ENCODE measurements at places on chromosomes 2 and 18.
A peak's percentile ranks its signal among the peaks of the same experiment; 100 is the strongest.

- DNase-seq: no peak
These were observed 84.9 kb downstream of the SLC8A1 start for GRCh38 chr2:40367032-40367431.

GRCh38 chr2:30927465-30928075, 120.3 kb upstream of the CAPN13 start:
- no peak for DNase-seq

GRCh38 chr18:44107187-44107586, 573.5 kb upstream of the SETBP1 start:
- no peak for DNase-seq

DNA sequence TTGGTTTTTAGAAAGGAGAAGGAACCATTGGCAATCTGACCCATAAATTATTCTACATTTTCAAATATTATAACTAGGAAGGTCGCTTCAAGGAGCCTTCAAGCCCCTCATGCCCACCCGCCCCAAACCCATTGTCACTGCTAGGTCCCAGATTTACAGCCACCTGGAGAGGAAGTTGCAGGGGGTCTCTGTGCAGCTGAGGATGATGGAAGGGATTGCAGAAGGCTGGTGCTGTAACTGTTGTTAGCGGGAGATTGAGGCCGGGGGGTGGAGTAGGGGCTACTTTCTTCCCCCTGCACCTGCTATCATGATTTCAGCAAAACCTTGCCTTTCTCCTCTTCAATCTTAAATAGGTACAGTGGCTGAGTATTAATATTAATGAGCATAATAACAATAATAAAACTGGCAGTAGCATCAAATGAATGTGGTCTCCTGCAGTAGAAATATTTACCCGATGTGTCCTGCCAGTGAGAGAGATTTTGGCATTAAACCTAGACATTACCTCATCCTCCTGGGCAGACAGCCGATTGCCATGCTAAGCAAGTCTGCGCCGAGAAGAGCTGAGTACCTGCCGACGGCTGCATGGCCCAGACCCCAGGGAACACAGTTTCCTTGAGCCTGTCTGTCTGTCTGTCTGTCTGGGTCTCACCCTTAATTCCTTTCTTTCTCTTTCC, 225.4 kb downstream of the FAM210A start:
- no peak for DNase-seq

- DNase-seq: no peak
These were observed 91.3 kb downstream of the TNS1 start for GRCh38 chr2:217911283-217912097.

- DNase-seq: no peak
These were observed 128.2 kb upstream of the CXCR4 start for GRCh38 chr2:136246086-136246669.

DNA sequence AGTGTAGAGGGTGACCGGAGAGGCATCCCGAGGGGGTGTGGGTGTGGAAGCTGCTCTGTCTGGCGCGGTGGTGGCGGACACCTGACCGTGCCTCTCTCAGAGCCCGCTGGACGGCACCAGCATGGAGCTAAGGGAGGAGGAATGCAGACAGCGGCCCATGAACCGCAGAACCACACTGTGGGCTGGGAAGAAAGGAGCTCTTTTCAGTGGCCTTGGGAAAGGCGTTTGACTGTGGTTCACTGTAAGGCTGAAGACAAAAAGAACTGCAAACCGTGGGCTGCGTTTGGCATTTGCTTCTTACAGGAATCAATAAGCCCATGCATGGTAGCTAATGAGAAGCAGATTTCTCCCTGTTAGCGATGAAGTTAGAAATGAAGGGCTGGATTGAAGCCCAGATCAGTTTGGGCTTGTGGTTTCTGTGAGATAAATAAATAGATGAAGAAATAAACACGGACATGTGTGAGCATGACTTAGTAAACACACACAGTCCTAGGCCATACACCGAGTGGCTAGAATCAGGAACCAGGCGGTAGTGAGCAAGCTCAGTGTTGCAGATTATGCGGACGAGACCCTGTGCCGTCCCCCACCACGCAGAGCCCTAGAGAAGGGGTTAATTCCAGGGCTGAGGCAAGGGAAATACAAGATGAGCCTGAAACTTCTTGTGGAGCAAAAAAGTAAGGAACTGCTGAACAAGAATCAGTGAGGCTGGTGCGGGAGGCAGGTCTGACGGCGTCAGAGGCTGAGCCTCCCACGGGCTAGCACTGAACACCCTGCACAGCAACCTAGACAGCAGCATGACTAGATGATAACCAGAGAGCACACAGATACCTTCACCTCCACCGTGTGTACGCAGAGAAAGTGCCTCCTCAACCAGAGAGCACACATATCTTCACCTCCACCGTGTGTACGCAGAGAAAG, 29.3 kb upstream of the NFATC1 start:
- peak; percentile 57 for DNase-seq

- DNase-seq: no peak
These were observed 273.1 kb upstream of the SLC8A1 start for GRCh38 chr2:40725040-40725439.

DNA sequence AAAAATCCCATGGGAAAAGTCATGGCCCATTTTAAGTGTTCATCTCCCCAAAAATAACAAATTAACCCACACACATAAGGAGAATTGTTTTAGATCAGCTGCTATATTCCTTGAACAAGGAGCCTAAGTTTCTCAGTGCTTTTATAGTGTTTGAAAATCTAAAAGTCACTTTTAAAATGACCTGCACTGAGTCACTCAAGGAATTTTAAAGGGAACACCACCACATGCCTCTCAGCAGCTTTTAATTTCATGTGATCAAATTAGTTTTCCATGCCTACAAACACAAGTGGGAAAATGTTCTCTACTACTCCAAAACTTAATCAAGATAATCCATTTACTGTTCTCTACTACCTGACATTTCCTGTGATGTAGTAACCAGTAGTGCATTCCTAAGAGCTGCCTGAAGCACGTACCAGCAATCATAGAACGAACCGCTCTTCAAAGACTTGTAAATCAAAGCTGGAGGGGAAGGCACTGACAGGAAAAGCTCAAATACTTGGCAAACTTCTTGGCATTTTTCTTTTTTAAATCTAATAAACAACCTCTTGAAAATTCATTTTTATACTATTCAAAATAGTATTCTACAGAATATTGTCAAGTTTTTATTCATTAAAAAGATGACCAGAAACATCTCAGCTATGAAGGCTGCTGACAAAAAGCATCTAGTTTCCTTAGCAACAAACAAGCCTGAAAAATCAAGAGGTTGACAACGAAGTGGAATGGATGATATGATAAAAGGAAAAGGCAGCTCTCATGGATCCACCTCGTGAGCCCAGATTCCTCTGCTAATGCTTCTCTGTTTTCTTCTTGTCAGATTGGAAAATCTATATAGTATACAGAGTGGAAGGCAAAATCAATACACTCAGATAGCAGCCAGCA, 37.2 kb downstream of the LRPPRC start:
- DNase-seq: no peak

- DNase-seq: no peak
These were observed 329.2 kb downstream of the DSC3 start for GRCh38 chr18:30713299-30713698.

GRCh38 chr2:198916548-198917080, 541.1 kb downstream of the SATB2 start:
- DNase-seq: peak; percentile 0

DNA sequence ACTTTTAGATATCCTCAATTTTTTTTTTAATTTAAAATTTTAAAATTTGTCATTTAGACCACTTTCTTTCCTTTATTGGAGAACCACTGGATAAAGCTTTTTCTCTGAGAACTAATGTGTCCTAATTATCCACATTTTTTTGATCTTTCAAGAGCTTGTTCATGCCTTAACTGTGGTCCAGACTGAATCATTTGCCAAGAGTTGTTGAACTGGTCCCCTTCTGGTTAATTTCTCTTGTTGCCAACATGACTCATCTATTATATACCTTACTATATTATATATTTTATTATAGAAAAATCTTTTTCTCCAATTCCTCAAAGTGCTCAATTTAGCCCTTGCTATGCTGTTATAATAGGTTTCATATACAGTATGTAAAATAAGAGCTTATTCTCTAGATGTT, 53.1 kb upstream of the TMEM87B start:
- no peak for DNase-seq

DNA sequence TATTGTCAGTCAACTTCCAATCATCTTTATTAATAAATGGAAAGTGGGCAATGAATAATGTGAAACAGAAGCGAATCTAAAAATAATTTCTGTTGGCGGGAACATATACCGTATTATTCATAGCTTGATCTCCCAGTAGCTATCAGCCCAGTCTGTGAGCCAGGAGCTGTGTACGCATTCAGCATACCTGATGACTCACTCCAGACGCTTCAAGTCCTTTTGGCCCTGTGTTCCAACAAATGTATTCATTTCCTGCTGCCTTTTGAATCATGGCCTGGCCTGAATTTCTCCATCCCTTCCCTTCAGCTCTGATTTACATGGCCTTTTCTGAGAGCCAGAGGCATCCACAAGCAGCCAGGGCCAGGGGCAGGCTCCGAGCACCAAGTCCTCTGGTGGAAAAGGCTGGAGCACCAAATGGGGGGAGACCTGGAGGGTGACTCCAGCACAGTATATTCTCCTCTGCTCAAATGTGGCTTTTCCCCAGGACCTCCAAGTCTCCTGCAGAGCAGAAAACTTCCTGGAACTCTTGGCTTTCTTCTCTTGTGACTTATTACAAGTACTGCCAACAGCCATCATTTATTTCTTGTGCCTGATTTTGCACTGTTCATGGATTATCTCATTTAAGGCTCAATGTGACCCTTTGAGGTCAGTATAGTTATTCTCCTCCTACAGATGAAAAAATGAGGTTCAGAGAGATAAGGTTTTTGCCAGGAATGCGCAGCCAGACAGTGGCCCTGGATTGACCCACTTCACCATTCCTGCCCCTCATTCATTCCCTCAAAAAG, 108.7 kb downstream of the EN1 start:
- DNase-seq: peak; percentile 53

- no peak for DNase-seq
These were observed 76.6 kb downstream of the BMPR2 start for GRCh38 chr2:202452744-202453143.

DNA sequence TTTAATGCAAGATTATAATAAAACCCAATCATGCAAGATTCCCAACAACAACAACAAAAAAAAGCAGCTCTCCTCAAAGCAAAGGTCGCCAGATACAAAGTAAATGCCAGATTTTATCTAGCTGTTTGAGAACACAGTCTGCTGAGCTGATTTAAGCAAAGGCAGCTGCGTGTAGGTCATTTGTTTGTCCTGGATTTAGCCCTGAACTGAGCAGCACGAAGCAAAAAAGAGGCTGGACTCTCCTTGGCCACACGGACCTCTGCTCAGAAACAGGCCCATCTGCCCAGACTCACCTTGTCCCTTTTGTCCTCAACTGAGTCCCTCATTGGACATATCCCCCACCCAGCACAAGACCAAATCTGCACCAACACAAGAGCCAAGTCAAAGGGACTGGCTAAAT, 91.5 kb downstream of the PID1 start:
- DNase-seq: no peak

DNA sequence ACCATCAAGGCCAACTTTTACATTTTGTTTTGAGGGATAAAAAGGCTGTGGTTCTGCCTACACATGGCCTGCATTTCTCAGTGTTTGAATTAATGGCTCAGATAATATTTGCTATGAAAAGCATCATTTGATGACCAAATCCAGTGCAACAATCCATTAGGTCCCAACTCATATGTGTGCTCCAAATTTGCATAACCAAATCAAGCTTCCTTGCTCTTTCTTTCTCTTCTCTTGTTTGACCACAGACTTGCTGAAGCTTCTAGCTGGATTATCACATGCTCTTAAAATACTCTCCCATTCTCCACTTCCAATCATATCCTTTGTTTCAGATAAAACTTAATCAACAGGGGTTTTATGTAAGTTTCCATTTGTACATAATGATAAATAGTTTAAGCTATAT, 147.0 kb downstream of the TCF4 start:
- DNase-seq: no peak

- no peak for DNase-seq
These were observed 549.9 kb downstream of the XIRP2 start for GRCh38 chr2:167438206-167438605.

DNA sequence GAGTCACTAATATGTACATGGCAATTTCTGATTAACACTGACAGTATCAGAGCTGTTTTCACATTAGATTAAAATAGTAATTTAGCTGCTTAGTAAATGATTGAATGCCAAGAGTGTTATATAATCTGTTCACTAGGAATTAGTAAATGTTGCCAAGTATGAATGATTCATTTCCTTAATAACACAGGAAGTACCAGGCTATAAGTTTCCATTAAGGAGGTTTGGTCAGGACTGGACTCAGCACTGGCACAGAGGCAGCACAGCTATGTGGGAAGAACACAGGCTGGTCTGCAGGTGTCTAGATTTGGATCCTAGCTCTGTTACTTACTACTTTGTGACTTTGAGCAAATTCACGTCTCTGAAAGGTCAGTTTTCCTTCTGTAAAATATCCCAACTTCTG, 97.2 kb downstream of the TDRD15 start:
- DNase-seq: no peak

DNA sequence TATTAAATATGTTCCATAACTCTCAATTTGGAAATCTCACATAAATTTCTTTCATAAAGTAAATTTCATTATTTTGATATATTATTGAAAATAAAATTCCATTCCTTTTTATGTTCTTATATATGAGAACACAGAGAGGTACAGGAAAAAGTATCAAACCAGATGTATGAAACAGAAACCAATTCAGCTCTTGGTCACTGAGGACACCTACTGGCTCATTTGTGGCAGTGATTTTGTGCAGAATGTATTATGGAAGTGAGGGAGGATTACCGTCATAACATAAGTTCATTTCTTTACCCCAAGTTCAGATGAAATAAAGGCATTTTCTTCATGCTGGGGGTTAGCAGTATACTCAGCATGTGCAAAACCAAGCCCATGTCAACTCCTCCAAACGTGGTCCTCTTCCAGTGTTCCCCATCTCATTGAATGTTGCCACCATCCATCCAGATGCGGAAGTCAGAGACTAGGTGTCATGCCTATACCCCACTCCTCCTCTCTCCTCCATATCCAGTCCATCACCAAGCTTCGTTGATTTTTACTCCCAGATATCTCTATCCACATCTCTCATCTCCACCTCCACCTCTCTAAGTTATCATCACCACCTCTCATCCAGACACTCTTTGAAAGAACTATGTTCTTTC, 41.7 kb upstream of the MALL start:
- no peak for DNase-seq

GRCh38 chr2:37326285-37326684, 1.7 kb upstream of the PRKD3 start:
- peak; percentile 66 for DNase-seq

DNA sequence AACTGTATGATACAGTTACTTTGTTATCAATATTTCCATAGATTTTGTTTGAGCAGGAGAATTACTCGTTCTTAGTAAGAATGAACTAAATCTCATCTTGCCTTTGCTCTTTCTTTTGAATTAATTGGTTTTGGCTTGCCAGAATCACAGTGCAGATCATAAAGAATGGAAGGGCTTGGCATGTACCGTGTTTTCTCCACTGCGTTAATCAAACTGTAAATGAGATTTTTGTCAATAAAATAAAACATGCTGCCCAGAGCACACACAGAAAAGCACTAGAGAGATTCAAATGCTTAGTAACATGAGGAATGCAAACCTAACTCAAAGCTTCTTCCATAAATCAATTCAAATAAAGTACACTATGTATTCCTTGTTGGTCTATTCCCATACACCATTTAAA, 229.6 kb upstream of the CDH2 start:
- DNase-seq: no peak

Data from brain pericyte (primary cell).